ENCODE measurements at places on chromosomes 2 and 18.
A peak's percentile ranks its signal among the peaks of the same experiment; 100 is the strongest.

GRCh38 chr2:32007121-32007391 is 3.8 kb downstream of the MEMO1 start:
- DNase-seq = no peak

- DNase-seq = no peak
Measured at GRCh38 chr2:18505703-18506341, 54.6 kb downstream of the RDH14 start.

- DNase-seq = no peak
Measured at GRCh38 chr2:224671731-224672130, 44.4 kb downstream of the CCDC195 start.

DNA sequence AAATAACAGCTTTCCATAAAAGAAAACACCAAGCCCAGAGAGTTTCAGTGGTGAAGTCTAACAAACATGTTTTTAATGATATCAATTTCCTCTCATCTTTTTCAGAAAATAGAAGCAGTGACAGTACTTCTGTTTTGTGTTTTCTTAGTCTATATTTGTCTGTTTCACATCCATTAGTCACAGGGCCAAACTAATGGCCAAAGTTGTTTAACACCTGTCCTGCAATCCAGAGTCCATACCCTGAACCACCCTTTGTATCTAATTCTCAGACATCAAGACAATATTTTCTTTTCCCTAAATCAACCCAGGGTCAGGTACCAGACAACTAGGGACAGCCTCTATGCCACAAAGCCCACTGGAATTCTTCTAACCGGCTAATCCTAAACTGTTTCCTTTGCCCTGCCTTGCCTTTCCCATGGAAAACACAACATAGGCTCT is 25.9 kb downstream of the TMSB10 start:
- no peak for DNase-seq

DNA sequence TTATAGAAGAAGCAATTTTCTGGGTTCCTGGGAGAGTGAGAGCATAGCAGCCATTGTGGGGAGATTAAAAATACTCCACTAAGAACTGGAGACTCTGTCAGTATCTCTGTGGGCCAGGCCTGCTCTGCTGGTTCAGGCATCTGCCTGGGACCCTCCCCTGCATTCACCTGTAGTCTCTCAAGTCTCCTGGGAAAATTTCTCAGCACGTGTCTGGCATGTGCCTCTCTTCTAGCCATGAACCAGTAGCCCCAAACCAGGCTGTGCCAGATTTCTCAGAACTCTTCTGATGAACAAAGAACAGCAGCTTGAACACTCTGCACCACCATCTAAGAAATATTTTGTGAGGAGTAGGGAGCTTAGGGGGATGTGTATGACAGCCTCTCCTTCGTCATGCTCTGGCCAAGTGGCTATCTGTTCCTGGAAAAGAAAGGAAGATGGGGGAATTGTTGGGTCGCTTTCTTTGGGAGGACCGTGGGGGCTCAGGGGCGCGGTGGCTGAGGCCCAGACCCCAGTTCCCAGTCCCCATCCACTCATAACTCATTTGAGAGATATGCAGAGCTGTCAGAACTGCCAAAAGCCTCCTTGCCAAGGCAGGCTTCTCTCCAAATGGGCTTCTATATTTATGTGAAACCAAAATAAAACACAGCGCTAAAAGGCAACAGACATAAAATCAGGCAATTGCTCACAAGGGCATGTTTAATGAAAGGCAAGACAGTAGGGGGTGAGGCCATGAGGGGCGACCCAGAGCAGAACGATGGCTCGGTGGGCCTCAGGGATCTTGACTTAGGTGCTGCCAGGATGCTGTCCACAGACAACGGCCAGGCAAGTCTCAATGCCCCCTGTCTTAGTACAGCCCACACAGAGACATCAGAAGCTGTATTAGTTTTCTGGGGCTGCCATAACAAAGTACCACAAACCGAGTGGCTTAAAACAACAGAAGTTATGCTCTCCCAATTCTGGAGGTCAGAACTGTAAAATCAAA is 114.7 kb upstream of the TNP1 start:
- DNase-seq = no peak

- no peak for DNase-seq
Measured at GRCh38 chr2:117702098-117702497, 112.4 kb upstream of the DDX18 start.

GRCh38 chr2:222568865-222569264 is 87.0 kb downstream of the FARSB start:
- peak; percentile 42 for DNase-seq

DNA sequence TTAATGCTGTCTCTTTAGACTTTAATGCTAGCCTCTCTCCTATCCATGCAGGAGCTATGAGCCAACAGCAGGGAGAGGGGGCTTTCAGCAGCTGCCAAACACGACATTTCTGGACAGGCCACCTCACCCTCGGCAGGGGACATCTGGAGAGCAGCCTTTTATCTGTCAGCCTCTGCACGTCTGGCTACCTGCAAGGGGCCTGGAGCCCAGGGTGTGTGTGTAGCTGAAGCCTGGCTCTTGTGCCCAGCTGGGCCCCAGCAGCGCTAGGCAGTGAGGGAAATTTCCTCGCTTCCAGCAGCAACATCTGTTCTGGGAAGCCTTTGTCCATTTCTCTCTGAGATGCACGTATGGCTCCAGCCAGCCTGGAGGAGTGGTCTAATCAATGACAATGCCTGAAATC is 728.7 kb upstream of the ID2 start:
- DNase-seq = no peak

DNA sequence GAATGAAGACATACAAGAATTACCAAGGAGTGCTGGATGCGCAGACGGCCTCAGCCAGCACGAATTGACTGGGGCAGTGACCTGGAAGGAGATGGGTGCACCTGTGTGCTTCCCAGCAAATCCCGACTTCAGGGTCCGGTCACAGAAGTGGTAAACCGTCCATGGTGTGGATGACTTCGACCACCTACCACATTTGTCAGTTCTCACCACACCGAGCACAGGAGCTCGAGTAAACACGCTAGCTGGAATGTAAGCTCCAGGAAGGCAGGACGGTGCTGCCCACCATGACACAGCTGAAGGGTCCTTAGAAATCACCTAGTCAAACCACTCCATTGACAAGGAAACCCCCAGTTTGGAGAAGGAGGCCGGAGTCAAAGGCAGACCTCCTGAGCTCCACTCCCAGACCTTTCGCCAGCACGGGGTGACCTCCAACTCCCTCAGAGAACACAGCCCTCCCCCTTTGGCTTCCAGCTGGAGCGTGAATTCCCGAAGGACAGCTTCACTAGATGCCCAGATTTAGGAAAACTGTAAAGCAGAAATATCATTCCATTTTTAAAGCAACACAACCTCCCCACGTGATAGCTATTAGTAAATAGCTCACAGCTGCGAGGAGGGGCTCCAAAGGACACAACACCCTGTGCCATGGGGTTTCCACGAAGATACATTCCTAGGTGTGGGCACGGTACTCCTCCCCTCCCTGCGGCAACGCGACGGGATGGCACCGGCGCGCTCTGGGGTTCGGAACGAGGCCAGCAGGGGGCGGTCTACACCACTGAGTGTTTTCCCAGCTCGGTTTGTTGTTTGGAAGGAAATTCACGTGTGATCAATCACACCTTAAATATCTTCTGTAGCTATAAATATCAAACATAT is 34.1 kb upstream of the GNAL start:
- peak; percentile 7 for DNase-seq

DNA sequence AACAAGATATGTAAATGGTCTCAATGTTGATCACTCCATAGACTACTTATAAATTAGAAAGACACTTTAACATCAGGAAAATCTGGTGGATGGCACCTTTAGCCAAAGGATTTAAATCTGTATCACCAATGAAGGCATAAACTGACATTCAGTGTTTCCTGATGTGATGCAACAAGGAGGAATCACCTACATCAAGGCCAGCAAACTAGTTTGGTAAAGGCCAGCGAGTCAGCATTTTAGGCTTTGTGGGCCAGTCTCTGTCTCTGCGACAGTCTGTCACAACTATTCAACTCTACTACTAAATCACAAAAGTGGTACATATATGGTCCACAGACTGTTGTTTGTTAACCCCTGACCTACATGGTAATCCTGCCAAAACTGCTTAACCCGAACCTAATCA is 33.3 kb downstream of the C2orf76 start:
- no peak for DNase-seq

GRCh38 chr18:6414118-6414722 is 491 bp downstream of the L3MBTL4 start:
- DNase-seq = no peak

DNA sequence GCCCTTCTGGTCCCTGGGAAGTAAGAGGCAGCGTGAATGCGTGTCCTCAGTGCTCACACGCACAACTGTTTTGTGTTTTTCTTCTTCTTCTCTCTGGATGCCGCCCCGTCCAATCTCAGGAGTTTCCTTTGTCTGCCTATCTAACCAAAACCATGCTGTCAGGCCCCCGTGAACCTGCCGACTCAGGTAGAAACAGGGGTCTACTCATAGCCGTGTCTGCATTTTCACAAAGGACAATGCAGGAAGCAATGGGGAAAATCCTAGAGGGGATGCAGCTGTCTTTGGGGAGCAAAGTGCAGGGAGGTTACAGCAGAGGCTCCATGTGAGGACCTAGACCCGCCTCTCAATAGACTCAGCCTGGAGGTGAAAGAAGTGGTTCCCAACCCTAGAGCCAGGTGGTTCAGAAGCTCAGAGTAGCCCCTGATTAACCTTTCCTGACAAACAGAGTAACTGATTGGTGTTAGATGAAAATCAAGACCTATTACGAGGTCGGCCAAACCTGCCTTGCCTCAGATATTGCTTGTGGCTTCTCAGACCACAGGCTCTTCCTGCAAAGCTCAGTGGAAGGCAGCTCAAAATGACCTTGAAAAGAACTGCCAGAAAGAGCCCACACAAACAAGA is 49.3 kb downstream of the CD226 start:
- no peak for DNase-seq

GRCh38 chr2:122031544-122032263 is 276.3 kb downstream of the TSN start:
- peak; percentile 7 for DNase-seq

GRCh38 chr2:20436716-20437470 is 10.0 kb upstream of the RHOB start:
- no peak for DNase-seq

DNA sequence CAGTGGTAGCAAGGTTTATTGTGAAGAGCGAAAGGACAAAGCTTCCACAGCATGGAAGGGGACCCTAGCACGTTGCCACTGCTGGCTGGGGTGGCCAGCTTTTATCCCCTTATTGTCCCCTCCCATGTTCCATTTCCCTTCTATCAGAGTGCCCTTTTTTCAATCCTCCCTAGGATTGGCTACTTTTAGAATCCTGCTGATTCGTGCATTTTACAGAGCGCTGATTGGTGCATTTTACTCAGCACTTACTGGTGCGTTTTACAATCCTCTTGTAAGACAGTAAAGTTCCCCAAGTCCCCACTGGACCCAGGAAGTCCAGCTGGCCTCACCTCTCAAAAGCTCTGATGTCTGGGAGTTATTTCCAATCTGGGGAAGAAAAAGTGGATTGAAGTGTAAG is 90.1 kb downstream of the CD8B2 start:
- no peak for DNase-seq

GRCh38 chr2:165239230-165239629 is at the start of gene SCN2A:
Gene SCN2A (plus strand): TSS chr2:165239414. CDS start chr2:165295824, 56,410 bp downstream.
- DNase-seq = peak; percentile 42

DNA sequence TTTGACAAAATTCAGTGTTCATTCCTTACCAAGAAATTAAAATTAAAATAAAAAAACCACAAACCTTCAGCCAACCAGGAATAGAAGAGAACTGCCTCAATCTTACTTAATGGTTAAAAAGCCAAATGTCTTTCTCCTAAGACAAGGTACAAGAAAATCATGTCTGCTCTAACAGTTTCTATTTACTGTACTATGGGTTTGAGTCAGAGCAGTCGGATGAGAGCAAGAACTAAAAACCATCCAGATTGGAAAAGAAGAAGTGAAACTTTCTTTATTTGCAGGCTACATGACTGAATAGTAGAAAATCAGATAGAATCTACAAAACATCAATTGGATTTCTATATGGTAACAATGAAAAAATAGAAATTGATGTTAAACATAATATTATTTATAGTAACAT is 555.5 kb upstream of the TNP1 start:
- no peak for DNase-seq

DNA sequence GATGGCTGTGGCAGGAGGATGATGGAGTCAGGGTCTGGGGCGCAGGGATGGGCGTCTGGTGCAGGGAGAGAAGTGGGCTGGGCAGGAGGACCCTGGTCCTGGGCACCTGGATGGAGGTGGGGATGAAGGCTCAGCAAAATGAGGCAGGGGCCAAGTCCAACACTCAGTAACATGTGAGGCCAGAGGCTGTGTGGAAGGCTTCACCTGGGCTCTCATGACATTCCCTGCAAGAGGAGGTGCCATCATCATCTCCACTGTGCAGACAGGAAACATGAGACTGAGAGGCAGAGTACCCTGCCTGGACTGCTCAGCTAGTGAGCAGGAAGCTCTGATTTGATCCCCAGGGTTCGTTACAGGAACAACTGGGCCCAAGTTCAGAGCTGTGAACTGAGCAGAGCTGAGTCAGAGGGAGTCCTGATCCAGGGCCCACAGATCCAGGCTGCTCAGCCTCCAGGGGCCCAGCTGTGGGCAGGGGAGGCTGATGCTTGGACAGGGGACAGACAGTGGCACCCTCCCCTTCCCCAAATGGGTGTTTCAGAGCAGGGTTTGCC is 36.9 kb downstream of the HJURP start:
- DNase-seq = no peak

DNA sequence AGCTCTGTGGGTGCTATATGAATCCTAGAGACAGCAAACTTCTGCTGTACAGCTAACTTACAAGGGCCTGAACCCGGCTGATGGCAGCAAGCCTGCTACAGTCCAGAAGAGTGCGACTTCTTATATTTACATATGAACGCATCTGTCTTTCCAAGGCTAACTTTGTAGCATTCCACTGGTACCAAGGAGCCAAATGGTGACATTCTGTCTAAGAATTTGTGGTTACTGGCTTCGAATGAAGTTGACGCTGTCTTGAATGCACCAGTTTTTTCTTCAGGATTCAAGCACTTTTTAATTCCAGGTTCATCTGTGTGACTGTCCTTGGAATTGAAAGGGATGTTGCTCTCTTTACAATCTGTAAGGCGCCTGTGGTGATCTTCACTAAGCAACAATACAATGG is 42.4 kb downstream of the THUMPD2 start:
- DNase-seq = peak; percentile 93
